ENCODE measurements at places on chromosomes 4 and X.

GRCh38 chr4:166875821-166876220, 358.5 kb downstream of the SPOCK3 start:
- no peak for DNase-seq

GRCh38 chr4:133472244-133472643, 323.1 kb downstream of the PCDH10 start:
- no peak for DNase-seq

- DNase-seq = no peak
Observed at GRCh38 chr4:70533211-70533610, 14.8 kb downstream of the AMTN start.

- peak; percentile 27 for DNase-seq
Observed at GRCh38 chr4:40617872-40618271, 11.8 kb downstream of the RBM47 start.

Data from cardiac muscle cell (in vitro differentiated cells and primary cell).